ENCODE measurements at places on chromosomes 5 and 9. TPM values are rescaled to one million over a fixed set of nuclear protein-coding genes. Genes with fewer than 3 reads are reported as not detected.
A peak's percentile ranks its signal among the peaks of the same experiment; 100 is the strongest.

Gene TMEM232
- 7.0 TPM for total RNA-seq

Gene FBP2
- not detected for total RNA-seq

DNA sequence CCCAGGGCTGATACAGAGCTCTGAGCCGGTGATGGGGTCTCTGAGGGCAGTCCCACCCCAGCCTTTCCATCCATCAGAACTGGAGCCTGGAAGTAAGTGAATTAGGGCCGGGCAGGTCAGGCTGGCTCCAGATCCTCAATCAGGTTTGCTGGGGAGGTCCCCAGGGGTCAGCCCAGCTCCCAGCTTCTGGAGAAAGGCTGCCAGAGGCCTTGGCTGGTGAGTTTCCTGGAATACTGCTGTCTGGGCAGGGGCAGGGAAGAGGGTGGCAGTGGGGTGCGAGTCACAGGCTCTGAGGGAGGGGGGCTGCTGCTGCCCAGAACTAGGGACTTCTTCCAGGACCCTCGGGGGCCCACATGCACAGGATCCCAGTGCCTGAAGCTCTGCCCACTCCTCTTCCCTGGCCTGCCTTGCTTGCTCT is 200.6 kb upstream of the MVB12B start:
- H3K36me3 ChIP-seq: no peaks in the 10 kb centered on the region
- H3K4me3 ChIP-seq: no peak overlapping the region
- H3K27me3 ChIP-seq: peaks cover 6% of the 10 kb centered on the region
- peak overlapping the region; percentile 75 for H3K27ac ChIP-seq
- no peak for DNase-seq

GRCh38 chr9:83431101-83432060 is 106.8 kb downstream of the FRMD3 start:
- DNase-seq: no peak
- H3K27ac ChIP-seq: no peak overlapping the region
- no peaks in the 10 kb centered on the region for H3K27me3 ChIP-seq
- H3K4me1 ChIP-seq: peaks cover 6% of the 10 kb centered on the region

- no peaks in the 10 kb centered on the region for H3K27me3 ChIP-seq
- no peaks in the 10 kb centered on the region for H3K4me1 ChIP-seq
- no peaks in the 10 kb centered on the region for H3K36me3 ChIP-seq
- no peak overlapping the region for H3K27ac ChIP-seq
- no peak overlapping the region for H3K4me3 ChIP-seq
- no peak for DNase-seq
These were observed 395.9 kb downstream of the SEMA5A start for GRCh38 chr5:9149988-9150387.

- peaks cover 9% of the 10 kb centered on the region for H3K4me1 ChIP-seq
- no peaks in the 10 kb centered on the region for H3K27me3 ChIP-seq
- no peak overlapping the region for H3K27ac ChIP-seq
These were observed 115.2 kb downstream of the BOD1 start for GRCh38 chr5:173501271-173501670.

DNA sequence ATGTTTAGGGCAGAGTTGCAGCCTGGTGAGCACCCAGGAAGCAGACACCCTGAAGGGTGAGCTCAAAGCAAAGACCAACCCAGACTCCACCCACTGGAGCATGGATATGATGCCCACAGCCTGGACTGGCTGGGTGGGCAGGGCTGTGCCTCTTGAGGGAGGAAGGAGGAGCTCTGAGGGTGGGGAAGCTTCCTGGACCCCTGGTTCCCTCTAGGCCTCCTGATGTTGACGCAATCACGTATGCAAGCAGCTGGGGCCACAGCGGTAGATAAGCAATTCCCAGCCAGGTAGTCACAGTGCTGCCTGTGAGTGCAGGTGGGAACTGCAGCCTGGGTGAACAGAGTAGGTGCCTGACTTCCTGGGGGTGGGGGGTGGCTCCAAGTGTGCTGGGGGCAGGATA is 271.5 kb downstream of the CDK5RAP2 start:
- H3K27me3 ChIP-seq: no peaks in the 10 kb centered on the region
- no peak overlapping the region for H3K4me3 ChIP-seq
- H3K27ac ChIP-seq: no peak overlapping the region
- no peaks in the 10 kb centered on the region for H3K36me3 ChIP-seq
